ENCODE measurements at places on chromosomes 1 and 21.

GRCh38 chr1:222224636-222225315, 323.1 kb downstream of the HHIPL2 start:
- DNase-seq, result no peak

DNA sequence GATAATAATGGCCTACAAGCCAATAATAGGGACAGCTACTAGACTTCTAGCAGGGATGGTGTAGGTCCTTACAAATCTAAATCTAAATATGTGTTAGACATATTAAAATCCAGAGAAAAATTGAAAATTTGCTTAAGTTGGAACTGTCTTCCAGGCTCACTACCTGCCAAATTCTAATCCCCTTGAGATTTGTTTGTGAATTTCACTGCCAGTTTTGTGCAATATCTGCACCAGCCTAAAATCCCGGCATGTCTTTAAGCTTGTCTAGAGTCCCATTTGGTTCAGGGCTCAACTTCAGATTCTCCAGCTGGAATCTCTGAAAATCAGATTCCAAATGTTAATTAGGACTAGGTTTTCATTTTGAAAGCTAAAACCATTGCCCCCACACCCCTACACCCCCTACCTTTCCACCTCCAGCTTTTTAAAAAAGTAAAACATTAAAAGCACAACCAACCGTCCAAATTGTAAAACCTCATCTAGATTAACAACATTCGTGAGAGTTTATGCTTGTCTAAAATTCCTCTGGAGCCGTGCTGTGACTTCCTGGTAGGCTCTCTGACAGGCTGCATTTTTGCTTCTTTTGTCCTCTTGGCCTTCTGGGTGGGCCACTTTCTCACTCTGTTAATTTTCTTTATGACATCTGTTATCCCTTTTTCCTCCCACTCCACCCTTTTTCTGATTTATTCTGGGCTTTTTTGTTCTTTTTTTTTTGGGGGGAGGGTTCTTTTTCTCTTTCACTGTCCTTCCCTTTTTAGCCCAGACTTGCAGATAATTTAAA, 348.7 kb downstream of the PAPPA2 start:
- DNase-seq, result no peak

DNA sequence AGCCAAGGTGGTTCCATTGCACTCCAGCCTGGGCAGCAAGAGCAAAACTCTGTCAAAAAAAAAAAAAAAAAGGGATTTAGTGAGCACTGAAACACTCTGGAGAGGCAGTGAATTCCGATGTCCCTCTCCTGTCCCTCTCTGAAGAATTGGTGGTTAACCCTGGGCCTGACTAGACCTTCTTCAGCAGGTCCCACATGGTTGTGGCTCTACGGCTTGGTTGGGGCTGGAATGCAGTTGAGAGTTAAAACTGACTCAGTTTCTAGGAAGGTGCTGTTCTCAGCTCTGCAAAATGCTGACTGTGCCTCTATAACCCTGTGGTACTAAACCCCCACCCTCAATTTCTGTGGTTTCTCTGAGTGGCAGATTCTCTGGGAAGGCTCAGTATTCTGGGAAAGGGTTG, 173.3 kb downstream of the SEC16B start:
- no peak for DNase-seq

- DNase-seq, result no peak
These were observed 237.5 kb downstream of the HMCN1 start for GRCh38 chr1:185971688-185972087.

DNA sequence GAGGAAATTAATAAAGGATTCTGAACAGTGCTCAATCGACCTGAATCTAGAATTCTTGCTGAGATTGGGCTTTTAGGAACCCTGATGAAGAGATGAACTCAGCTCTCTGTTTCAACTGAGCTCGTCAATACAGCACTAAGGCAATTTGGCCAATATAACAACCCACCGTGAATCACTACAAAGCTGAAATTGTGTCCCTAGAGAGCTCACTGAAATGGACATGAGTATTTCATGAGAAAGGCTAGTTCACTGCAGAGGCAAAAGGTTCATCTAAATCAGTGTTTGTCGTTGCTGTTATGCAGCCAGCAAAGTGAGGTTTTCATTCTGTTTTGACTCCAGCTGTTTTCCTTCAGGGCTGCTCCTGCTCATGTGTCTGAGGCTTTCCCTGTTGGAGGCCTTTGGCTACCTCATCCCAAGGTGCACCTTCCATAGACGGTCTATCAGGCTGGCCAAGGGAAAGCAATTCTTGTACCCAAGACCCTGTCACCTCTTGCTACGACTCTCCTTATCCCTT, 83.5 kb downstream of the URB2 start:
- DNase-seq, result no peak

DNA sequence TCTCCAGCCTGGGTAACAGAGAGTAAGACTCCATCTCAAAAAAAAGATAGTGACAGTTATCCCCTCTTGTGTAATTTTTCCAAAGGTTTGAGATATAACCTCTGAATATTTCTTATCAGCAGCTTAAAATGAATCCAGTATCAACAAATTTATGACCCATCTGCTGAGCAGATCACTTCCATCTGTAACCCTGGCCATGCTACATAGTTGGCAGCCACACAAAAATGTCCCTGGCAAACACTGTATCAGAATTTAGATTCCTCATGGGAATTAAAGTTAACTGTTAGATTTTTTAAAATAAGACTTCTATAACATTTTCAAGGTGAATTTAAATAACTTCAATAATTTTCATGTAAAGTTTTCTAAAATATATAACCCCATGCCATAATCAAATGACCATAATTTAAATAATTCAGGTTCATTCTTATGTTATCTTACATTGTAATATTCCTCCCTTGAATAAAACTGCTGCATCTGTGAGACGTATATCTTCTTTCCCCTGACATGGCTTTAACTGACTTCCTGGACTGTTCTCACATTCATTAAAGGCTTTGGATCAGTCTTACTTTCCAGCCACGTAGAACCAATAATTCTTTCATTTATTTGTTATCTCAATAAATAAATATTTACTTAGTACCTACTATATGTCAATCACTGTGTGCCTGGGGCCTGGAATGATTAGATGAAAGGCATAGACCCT, 5.3 kb upstream of the PRPF38B start:
- DNase-seq, result no peak

- no peak for DNase-seq
These were observed 17.5 kb downstream of the RSPH1 start for GRCh38 chr21:42478504-42478903.

DNA sequence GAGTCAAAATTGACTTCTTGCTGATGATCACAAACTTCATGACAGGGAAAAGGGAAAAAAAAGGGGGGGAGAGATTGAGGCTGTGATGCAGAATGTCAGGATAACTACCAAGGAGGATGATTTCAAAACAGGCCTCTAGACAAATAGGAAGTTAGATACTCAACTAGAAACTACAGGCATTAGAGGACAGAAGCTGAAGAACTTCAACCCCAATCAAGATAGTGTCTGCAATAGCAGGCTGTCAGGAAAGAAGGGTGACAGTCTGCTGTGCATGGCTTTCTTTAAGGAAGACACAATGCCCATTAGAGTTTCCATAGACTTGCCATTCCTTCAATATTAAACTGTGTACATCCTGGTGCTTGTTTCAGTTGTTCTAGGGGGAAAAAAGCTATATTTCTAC, 257.2 kb downstream of the TTLL7 start:
- DNase-seq, result no peak

GRCh38 chr1:110094931-110095654, 17.1 kb upstream of the UBL4B start:
- no peak for DNase-seq

GRCh38 chr1:20359451-20360330, 69.0 kb downstream of the VWA5B1 start:
- no peak for DNase-seq

GRCh38 chr1:12593621-12594066, 24.4 kb downstream of the DHRS3 start:
- no peak for DNase-seq

DNA sequence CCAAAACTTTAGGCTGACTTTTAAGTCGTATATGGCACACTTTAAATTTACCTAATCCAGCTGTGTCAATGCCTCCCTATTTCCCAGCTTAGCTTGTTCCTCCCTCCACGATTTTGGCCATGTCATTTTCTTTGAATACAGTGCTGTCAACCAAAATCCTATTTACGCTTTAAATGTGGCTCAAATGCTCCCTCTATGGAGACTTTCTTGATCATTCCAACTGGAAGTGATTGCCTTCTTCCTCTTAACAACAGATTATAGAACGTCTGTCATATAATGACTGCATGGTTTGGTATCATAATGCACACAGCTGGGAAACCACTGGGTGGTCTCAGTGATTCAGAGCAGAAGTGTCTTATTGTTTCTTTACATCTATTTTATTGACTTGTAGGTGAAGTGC, 18.9 kb upstream of the BATF3 start:
- DNase-seq, result no peak

DNA sequence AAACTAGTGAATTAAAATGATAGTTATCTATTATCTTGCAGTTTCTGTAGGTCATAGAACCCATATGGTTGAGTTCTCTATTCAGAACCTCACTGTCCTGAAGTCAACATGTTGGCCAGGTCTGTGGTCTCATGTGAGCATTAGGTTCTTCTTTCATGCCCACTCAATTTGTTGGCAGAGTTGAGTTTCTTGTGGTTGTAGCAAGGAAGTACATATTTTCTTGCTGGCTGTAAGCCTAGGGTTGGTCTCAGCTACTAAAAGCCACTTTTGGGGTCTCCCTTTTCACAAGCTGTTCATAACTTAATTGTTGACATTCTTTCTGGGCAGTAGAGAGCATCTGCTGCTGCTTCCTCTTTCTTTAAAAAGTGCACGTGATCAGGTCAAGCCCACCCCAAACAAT, 1165.1 kb upstream of the NCAM2 start:
- DNase-seq, result no peak

Measured in right forelimb (tissue), 1 donor.